ENCODE measurements at places on chromosomes 6 and 20.

- DNase-seq, result no peak
Measured at GRCh38 chr20:9071976-9072726, 3.3 kb downstream of the PLCB4 start.

- DNase-seq, result no peak
Measured at GRCh38 chr20:17872434-17872833, 96.2 kb downstream of the SNX5 start.

GRCh38 chr6:108452711-108453195 lies 108.0 kb upstream of the FOXO3 start:
- no peak for DNase-seq

DNA sequence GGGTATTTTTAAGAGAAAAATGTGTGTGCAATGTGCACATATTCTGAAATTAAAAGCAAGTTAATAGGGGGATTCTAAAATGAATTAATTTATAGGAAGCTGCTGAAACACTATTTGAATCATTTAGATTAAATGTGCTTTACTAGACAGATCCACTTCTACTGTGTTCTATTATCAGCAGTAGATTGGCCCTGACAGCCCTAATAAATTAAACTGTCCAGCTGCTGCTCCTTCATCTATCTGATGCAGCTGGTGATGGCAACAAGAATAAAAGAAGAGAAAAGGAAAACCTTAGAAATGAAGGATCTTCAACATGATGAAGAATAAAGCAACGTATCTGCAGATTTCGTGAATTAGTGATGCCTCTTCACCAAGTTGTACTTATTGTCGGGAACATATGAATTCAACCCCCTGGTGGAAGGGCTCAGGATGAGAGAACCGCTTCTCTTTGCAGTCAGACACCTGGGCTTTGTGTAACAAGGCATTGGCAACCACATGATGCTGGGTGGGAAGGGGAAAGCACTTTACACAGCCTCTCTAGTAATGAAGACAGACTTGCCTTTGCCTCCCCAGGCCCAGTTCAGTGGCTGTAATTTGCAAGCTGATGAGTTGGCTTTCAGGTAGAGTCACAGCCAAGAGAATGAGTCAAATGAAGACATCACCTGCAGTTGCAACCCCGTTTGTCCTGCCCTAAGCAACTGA lies 94.4 kb downstream of the LAMP5 start:
- DNase-seq, result no peak

- no peak for DNase-seq
Measured at GRCh38 chr6:113457198-113457597, 399.9 kb upstream of the MARCKS start.

DNA sequence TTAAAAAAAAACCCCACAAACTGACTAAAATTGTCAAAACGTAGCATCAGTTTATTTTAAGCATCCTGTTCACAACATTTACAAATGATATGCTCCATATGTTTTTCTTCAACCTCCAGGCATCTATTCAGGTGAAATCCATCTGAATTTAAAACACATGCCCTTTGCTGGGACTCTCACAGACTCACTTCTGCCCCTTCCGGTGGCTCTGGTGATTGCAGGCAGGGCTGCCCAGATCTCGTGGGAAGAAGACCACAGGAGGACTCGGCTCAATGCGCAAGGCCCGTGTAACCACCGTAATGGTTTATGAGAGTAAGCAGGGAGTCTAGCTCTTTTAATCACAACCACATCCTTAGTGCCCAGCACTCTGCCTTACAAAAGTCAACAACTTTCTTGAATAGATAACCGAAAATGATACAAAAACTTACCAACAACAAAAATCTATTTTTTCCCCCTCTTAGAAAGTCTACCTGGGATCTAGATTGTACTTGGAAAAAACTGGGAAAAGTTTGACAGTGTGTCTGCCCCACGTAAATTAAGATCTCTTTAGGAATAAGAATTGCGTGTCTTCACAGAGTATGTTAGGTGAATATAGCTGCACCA lies 139.1 kb downstream of the KIF16B start:
- DNase-seq, result no peak

DNA sequence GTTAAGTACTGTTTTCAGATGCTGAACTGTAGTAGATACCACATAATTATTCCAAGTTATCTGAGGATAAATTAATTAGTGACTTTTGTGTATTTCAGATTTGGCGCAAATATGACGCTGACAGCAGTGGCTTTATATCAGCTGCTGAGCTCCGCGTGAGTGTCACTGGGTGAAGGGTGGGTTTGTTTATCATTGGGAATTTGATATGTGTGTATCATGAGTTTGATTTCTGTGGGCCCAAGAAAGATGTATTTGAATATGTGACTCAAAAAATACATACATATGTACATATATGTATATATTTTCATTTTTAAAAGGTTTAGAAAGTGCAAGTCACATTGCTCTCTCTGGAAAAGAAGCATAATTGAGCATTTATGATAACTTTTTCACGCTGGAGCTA lies 17.4 kb downstream of the SCGN start:
- DNase-seq, result no peak

- DNase-seq, result no peak
Measured at GRCh38 chr6:37906121-37906520, 86.6 kb downstream of the ZFAND3 start.

GRCh38 chr6:36967757-36968156 lies 13.2 kb downstream of the PI16 start:
- DNase-seq, result no peak

DNA sequence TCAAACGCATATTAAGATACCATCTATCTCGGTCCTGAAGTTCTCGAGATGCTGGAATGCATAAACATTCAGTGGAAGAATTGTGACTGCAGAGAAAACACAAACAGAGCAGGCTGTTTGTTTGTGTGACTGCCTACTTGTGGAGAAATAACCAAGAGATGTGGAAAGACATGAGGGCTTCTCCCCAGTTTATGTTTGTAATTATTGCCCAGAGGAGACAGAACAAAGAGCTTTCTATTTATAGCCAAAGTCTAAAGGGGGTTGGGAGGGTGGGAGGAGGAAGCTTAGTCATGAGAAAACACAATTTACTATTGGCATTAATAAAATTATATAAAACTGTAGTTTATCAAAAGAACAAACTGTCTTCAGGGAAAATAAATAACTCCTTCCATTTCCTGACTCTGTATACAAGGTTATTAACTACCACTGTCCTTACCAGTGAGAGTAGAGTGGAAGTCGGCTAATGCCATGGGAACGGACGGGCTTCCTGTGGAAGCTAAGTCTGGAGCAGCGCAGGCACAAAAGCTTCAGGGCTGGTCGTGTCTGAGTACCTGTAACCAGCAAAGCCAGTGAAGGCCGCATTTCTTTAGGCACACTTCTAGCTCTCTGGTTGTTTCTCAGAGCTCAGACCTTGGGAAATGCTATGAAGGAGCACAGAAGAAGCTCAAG lies 200.2 kb upstream of the SUPT3H start:
- DNase-seq, result no peak
